ENCODE measurements at places on chromosomes 6 and 20.

- DNase-seq = no peak
These were observed 39.7 kb upstream of the TMEM170B start for GRCh38 chr6:11497881-11498280.

GRCh38 chr6:135953818-135954217 is 102.3 kb downstream of the PDE7B start:
- no peak for DNase-seq

- DNase-seq = no peak
These were observed 26.0 kb downstream of the CEBPB start for GRCh38 chr20:50216543-50217206.

- DNase-seq = no peak
These were observed 93.9 kb downstream of the CLIC5 start for GRCh38 chr6:45921691-45922281.

- DNase-seq = no peak
These were observed 34.0 kb downstream of the ELOVL4 start for GRCh38 chr6:79913369-79913768.

DNA sequence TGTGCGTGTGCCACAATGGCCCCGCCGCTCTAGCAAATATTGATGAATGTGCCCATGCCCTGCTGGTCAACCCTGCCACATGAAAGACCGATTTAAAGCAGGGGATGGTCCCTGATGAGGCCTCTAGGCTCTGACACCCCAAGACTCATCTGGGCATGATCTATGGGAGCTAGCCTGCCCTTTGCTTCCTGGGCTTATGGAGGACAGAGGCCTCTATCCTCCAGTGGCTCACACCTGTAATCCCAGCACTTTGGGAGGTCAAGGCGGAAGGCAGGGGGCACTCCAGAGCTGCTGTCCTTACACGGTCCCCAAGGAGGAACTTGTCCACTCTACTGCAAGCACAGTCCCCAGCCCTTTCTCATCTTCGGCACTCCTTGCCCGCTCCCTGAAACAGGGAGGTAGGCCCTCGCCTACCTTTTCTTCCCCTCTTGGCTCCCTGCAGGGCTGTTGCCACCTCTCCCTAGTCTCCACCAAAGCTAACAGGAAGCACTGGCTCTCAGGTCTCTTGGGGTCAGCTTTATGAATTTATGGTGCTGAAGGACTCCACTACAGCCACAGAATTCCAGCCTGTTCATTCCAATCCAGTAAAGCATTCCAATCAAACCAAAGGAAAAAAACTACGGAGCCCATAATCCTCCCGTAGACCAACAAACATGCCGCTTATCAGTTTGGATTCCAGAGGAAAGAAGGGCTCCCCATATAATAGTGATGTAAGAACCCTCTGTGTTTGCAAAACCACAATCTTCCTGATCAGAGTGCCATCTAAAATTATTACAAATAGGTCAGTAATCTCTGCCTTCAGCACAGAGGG is 48.7 kb upstream of the FOXQ1 start:
- no peak for DNase-seq

DNA sequence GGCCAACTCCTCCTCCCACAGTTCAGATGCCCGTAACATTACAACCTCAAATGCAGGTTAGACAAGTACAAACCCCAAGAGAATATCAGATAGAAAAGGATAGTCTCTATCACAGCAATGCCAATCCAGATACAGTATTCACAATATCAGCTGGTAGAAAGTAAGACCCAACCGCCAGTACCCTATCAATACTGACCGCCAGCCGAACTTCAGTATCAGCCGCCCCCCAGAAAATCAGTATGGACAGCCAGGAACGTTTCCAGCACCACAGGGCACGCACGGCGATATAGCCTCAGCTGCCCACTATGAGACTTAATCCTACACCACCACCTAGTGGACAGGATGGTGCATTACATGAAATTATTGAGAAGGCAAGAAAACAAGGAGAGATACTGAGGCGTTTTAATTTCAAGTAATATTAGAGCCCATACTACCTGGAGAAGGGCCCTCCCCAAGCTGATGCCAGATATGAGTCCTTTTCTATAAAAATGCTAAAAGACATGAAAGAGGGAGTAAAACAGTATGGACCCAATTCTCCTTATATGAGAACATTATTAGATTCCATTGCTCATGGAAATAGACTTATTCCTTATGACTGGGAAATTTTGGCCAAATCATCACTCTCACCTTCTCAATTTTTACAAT is 17.6 kb upstream of the EIF2S2 start:
- DNase-seq = peak; percentile 7

GRCh38 chr6:815348-815738 is 122.4 kb upstream of the EXOC2 start:
- DNase-seq = no peak
